Activated CD4-positive, alpha-beta T cell treated with anti-CD3 and anti-CD28 coated beads, Interleukin-2, amount 10 ng/mL, durations not matched to agents 24 days and 14 days (primary cell): ENCODE measurements at places on chromosomes 2 and 18.

- H3K27ac ChIP-seq = no peak overlapping the region
- H3K36me3 ChIP-seq = no peaks in the 10 kb centered on the region
- H3K4me3 ChIP-seq = no peak overlapping the region
- no peaks in the 10 kb centered on the region for H3K27me3 ChIP-seq
Measured at GRCh38 chr18:30192216-30192615, 850.3 kb downstream of the DSC3 start.

DNA sequence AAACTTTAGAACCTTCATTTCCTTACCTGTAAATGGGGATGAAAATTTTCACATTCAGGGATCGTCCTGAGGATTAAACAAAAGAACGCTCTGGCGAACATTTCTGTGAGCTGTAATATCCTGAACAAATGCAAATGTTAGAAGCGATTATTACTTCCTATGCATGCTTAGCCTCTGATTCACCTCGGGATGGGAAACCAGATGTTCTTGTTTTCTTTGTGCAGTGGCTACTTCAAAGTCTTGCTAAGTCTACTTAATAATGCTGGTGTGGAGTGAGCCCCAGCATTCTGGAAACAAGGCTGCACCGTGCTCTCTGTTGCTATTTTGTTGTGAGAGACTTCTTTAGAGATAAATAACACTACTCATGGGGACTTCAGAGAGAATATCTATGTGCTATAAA lies 119.1 kb upstream of the PELI1 start:
- H3K4me1 ChIP-seq = peaks cover 7% of the 10 kb centered on the region
- no peak overlapping the region for H3K27ac ChIP-seq

- peaks cover 10% of the 10 kb centered on the region for H3K36me3 ChIP-seq
- peaks cover 32% of the 10 kb centered on the region for H3K4me1 ChIP-seq
- no peaks in the 10 kb centered on the region for H3K27me3 ChIP-seq
- peak overlapping the region; percentile 71 for H3K27ac ChIP-seq
Measured at GRCh38 chr2:30147196-30147714, 448 bp downstream of the YPEL5 start.

- H3K4me3 ChIP-seq = no peak overlapping the region
- no peak for DNase-seq
- H3K27me3 ChIP-seq = peaks cover 12% of the 10 kb centered on the region
- no peak overlapping the region for H3K27ac ChIP-seq
Measured at GRCh38 chr2:222842491-222843174, 18.2 kb upstream of the ACSL3 start.

- DNase-seq = no peak
- H3K27ac ChIP-seq = no peak overlapping the region
- H3K4me3 ChIP-seq = no peak overlapping the region
- no peaks in the 10 kb centered on the region for H3K27me3 ChIP-seq
Measured at GRCh38 chr2:122218596-122218995, 463.1 kb downstream of the TSN start.

- H3K27me3 ChIP-seq = no peaks in the 10 kb centered on the region
- peaks cover 57% of the 10 kb centered on the region for H3K4me1 ChIP-seq
- peaks cover 45% of the 10 kb centered on the region for H3K36me3 ChIP-seq
Measured at GRCh38 chr2:74851191-74851566, 17.3 kb downstream of the HK2 start.

DNA sequence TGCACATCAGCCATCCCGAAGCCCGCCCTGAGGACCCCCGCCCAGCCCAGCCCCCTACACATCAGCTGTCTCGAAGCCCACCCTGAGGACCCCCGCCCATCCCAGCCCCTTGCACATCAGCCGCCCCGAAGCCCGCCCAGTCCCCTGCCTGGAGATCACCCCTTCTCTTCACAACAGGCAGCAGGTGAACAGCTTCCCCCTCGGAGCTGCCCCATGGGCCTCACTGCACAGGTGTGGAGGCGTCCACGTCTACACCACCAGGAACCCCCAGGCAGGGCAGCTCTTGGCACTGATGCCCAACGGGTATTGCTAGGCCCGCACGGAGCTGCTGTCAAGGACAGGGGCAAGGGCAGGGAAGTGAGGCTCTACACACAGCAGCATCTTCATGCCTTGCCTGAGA lies 137.6 kb downstream of the HDAC4 start:
- H3K27me3 ChIP-seq = no peaks in the 10 kb centered on the region
- peaks cover 75% of the 10 kb centered on the region for H3K4me1 ChIP-seq
- peaks cover 16% of the 10 kb centered on the region for H3K36me3 ChIP-seq
- H3K27ac ChIP-seq = no peak overlapping the region

DNA sequence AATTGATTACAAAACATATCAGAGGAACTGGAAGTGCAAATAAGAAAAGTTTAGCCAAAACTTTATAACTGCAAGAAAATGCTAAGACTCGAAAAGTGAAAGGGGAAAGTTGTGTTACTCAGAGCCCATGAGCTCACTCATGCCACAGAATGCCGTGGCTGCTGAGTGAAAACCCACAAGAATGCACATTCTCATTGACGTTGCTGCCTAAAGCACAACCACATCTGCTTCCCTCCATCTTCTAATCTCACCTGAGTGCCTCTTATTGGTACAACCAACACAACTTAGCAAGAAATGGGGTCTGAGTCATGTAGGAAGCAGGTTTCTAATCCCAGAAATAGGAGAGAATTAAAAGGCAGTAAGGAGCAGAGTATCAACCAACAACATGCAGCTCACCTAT lies 259.7 kb downstream of the LNPK start:
- no peak for DNase-seq
- H3K36me3 ChIP-seq = no peaks in the 10 kb centered on the region
- no peak overlapping the region for H3K27ac ChIP-seq

DNA sequence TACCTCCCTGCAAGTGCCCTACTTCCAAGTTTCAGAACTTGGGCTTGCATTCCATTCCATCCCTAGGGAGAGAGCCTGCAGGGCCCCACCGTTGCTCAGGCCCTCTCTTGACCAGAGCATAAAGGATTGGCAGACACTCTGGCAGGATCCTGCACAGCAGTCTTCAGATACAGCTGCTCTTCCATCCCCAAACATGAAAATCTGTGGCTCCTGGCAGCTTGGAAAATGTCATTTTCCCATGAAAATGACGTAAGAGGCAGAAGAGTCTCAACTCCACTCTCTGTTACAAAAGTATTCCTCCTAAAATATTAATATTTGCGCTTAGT lies 162.6 kb downstream of the GFPT1 start:
- no peak overlapping the region for H3K4me3 ChIP-seq
- H3K27me3 ChIP-seq = peaks cover 29% of the 10 kb centered on the region
- H3K36me3 ChIP-seq = no peaks in the 10 kb centered on the region
- H3K27ac ChIP-seq = no peak overlapping the region
- DNase-seq = no peak
- no peaks in the 10 kb centered on the region for H3K4me1 ChIP-seq

DNA sequence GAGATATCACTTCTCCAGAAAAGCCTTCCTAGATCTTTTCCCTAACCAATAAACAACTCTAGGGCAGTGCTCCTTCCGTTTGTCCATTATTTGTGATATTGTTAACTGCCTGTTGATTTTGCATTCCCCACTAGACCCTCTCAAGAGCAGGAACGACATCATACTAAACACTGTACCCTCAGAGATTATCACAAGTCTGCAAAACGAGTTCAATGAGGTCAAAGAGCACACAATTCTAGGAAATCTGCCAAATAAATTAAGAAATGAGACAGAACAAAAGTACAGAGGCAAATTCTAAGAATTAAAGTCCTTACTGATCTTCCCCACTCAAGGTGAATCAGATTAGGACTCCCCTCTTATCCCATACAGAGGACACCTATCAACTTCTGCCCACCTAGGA lies 7.6 kb downstream of the RTTN start:
- no peak overlapping the region for H3K27ac ChIP-seq
- no peak for DNase-seq
- no peak overlapping the region for H3K4me3 ChIP-seq
- H3K36me3 ChIP-seq = peaks cover 40% of the 10 kb centered on the region
- peaks cover 22% of the 10 kb centered on the region for H3K4me1 ChIP-seq

DNA sequence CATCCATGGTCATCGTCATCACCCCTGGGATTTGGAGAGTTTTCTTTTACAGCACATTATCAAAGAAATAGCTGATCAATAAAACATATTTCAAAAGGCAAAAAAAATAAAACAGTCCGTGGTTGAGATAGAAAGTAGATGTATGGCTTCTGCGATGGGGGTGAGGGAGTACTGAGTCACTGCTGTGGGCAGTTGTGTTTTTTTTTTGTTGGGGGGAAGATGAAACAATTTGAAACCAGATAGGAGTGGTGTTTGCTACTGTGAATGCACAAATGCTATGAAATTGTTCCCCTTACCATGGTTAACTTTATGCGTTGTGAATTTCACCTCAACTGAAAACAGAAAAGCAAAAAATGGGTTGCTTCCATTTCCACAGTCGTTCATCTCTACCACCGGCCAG lies 11.9 kb upstream of the SALL3 start:
- H3K36me3 ChIP-seq = no peaks in the 10 kb centered on the region
- H3K4me3 ChIP-seq = no peak overlapping the region
- DNase-seq = no peak
- H3K27me3 ChIP-seq = peaks cover 14% of the 10 kb centered on the region
- no peak overlapping the region for H3K27ac ChIP-seq

DNA sequence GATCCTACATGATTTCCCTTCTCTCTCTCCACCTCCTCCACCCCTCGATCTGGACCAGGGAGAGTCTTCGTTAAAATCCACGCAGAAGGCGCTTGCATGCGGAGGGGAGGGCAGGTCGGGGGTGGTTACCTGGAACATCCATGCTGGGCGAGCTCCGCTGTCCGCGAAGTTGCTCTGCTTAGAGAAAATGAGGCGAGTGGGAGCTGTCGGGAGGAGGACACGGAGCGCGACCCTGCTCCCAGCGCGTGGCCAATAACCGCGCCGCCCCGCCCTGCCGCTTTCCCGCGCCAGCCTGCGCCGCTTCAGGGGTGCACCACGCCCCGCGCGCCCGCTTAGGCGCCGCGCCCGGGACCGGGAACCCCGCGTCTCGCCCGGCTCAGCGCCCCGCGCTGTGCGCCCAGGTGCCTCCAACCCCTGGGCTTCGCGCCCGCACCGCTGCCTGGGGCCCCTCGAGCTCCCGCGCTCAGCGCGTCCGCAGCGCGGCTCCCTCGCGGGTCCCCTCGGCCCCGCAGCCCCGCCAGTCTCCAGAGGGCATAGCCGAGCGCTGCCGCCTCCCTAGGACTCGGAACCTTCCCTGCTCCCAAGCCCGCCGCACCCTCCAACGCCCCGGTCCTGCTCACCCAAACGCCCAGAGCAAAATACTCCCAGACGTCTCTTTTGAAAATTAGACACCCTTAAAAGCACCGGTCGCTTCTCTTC lies 636 bp downstream of the CBLN2 start:
- no peaks in the 10 kb centered on the region for H3K36me3 ChIP-seq
- H3K27me3 ChIP-seq = peaks cover 44% of the 10 kb centered on the region
- DNase-seq = no peak
- H3K4me1 ChIP-seq = peaks cover 3% of the 10 kb centered on the region
- no peak overlapping the region for H3K27ac ChIP-seq

DNA sequence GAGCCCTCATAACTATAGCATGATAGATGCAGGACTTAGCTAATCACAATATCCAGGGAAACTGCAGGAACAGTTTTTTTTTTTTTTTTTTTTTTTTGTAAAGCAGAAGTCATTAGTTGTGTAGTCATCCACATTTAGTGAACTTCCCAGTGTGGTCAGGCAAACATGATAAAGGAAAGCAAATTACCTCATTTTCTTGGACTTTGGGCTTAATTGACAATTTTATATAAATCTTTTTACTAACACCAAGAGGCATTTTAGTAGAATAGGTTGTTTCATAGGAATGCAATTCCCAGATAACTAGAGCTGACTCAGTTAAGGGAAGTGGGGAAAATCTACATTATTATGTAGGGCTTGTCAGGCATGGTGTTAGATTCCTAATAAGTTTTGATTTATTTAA lies 142.7 kb upstream of the GCFC2 start:
- no peaks in the 10 kb centered on the region for H3K27me3 ChIP-seq
- no peak overlapping the region for H3K27ac ChIP-seq
- H3K36me3 ChIP-seq = no peaks in the 10 kb centered on the region
- H3K4me1 ChIP-seq = no peaks in the 10 kb centered on the region
- H3K4me3 ChIP-seq = no peak overlapping the region
- no peak for DNase-seq

DNA sequence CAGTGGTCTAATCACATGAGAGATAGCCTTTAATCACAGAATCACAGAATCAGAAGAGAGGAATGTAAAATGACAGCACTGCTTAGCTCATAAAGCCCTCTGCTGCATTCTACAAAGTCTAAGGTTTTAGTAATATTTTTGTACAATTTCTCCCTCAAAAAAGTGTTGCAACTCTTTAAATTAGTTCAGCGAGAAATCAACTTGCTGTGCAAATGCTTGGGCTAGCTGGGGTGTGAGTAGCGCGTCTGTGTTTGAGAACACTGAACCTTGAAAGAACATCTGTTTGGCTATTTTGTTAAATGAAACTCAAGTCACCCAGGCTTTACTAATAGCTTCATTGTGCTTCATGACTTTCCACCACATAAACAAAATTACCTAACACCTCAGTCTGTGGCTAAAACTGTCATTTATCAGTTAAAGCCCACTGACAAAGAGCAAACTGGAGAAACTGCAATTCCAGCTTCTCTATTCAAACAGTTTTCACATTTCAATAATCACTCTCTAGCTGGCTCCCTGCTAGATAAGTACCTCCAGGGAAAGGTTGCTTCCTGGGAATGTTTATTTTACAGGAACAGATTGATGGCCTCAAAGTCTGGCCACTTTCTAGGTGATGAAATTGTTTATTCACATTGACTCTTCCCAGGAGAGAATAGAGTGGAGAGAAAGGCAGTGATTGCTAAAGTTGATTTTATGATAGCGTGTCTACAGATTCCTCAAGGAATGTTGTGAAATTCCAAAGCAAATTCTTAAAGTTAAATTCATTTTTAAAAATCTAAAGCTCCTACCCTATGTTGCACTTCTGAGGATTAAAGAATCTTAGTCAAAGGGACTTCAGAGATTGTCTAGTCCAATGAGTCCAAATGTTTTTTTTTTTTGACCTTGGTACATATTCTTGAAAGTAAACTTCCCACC lies 36.0 kb upstream of the STAT1 start:
- H3K27ac ChIP-seq = no peak overlapping the region
- peaks cover 14% of the 10 kb centered on the region for H3K4me1 ChIP-seq
- DNase-seq = no peak
- no peaks in the 10 kb centered on the region for H3K27me3 ChIP-seq
- peaks cover 42% of the 10 kb centered on the region for H3K36me3 ChIP-seq
- no peak overlapping the region for H3K4me3 ChIP-seq

- H3K27me3 ChIP-seq = peaks cover 3% of the 10 kb centered on the region
- H3K4me1 ChIP-seq = peaks cover 9% of the 10 kb centered on the region
- H3K27ac ChIP-seq = no peak overlapping the region
Measured at GRCh38 chr18:58117786-58118403, 73.9 kb downstream of the NEDD4L start.

- H3K4me1 ChIP-seq = peaks cover 21% of the 10 kb centered on the region
- H3K27me3 ChIP-seq = no peaks in the 10 kb centered on the region
- no peak overlapping the region for H3K27ac ChIP-seq
- DNase-seq = no peak
Measured at GRCh38 chr2:134268265-134268664, 14.4 kb downstream of the MGAT5 start.
